ENCODE measurements at places on chromosomes 16 and 17.

- DNase-seq, result no peak
These were observed 78.3 kb upstream of the RPL38 start for GRCh38 chr17:74125156-74125555.

DNA sequence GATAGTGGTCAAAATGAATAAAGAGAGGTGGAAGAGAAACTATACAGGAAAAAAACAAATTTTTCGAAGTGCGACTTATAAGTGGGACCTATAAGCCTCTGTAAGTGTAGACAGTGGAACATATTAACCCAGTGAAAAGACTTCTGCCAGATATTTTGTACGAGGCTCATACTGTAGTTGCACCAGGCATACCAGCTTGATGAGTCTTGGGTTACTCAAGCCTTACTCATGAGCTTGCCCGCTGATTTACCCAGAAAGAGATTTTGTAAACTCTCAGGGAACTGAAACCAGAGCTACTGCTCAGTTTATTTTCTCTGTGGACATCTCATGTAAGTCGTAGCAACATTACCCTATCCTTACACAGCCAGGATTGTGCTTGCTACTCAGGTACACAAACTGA, 708.0 kb upstream of the SOX9 start:
- no peak for DNase-seq

- no peak for DNase-seq
These were observed 30.3 kb upstream of the SUPT4H1 start for GRCh38 chr17:58382108-58382871.

DNA sequence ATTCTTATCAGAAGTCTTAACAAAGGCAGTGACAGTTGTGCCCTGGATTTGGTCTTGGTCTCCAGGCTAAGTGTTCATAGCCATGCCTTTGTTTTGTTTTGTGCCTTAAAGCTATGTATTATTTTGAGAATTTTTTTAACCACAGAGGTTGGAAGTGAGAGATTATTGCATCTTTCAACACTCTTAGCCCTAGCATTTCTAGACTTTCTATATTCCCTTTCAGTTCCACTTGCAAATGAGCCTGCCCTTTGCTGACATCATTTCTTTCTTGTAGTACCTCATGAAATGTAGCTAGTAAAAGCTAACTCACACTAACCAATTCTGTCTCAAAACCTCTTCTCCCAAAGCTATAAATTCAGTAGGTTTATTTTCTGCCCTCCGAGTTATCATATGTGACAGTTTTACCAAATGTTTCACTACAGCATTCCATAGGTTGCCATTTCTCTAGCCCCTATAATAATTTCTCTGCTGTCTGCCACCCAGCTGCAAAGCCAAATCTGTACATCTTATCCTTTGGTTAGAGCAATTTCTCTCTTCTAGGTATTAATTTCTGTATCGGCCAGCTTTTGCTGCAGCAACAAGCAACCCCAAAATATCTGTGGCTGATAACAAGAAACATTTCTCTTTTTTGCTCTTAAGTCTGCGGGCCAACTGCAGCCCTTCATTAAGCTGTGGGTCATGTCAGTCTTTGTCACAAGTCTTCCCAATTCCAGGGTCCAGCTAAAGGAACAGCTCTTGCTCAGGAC, 14.2 kb upstream of the CCL1 start:
- no peak for DNase-seq

GRCh38 chr17:15157051-15157450, 108.1 kb downstream of the PMP22 start:
- no peak for DNase-seq

- DNase-seq, result no peak
These were observed 24.1 kb downstream of the DYNLL2 start for GRCh38 chr17:58107306-58107705.

GRCh38 chr16:28504707-28505404, 1.8 kb downstream of the IL27 start:
- no peak for DNase-seq

DNA sequence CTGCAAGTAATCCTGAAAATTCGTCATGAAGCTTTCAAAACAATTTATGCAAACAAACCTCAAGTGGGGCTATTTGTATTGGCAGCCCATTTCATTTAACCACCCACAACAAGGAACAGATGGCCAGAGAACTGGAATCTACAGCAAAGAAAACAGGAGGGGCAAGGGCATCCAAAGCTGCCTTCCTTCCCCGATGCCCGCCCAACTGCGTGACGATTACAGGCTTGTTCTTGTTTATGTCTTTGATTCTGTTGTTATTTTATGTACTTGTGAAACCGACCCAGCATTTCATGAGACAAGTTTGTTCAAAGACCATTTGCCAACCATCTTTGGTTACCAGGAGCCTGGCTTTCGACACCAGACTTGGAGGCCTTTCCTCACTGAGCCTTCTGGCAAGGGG, 59.1 kb upstream of the IRX6 start:
- no peak for DNase-seq

DNA sequence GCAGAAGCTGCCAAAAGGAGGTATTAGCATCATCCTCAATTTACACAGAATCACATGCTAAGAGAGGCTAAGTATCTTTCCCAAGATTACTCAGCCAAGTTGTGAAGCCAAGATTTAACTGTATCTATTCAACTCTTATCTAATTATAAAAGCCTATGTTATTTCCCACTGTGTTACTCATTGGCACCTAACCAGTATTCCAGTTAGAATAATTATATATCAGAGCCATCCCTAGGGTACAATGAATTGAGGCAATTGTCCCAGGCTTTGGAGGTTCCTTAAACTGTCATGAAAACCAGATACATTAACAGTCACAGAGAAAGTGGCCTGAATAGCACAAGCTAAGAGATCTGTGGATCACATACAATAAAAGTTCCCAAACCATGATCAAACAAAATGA, 10.9 kb upstream of the AMFR start:
- no peak for DNase-seq

GRCh38 chr16:50207652-50208051, 54.5 kb downstream of the TENT4B start:
- DNase-seq, result no peak

GRCh38 chr17:16422416-16422815, 7.0 kb downstream of the TRPV2 start:
- DNase-seq, result no peak

- no peak for DNase-seq
These were observed 20.4 kb upstream of the CDH11 start for GRCh38 chr16:65142276-65142675.

GRCh38 chr17:40251576-40251975, 32.5 kb downstream of the WIPF2 start:
- DNase-seq, result no peak

DNA sequence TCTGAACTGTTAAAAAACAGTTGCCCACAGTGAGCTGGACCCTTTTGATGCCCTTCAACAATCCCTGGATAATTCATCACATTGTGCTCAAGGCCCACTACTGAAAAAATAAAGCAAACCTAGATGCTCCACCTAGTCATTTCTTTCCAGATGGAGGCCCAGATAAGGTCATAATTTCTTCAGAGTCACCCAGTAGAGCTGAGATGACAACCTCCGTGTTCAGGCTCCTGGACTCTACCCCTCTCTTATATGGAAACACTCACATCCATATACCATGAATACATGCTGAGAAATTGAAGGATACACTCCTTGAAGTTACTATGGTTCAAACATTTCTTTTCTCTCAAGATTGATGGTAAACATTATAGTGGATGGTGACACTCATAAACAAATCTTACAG, 2.7 kb upstream of the ABCA3 start:
- DNase-seq, result no peak

DNA sequence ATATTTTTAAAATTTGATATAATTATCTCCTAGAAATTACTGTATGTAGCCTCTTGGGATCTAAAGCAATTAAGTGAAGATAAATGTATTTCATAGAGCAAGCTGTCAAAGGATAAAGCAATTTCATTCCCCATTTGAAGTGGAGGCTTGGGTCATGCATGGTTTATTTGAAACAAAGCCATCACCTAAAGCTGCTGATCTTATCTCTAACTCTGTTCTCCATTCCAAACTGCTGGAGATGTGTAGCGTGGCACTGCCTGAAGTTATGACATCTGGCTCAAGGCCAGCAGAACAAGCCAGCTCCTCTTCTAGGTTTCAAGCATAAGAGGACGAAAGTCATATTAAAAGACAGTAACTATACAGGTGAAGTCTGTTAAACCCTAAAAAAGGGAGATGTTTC, 83.9 kb downstream of the HIC1 start:
- DNase-seq, result no peak

DNA sequence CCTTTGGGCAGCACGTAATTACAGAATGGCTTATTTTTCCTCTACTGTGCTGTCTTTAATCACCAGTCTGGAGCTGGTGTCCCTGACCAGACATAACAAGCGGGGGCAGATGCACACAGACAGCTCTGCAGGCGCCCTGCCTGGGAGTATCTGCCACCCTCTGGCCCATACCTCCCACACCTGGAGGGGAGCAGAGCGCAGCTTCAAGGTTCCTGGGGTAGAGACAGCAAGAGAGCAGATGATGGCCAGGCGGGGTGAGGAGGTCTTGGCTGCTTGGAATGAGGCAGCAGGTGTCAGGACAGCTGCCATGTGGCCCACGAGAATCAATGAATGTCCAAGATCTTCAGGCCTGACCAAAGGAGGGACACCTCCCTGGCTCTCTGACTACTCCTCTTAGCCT, 23.8 kb downstream of the TMEM94 start:
- no peak for DNase-seq

DNA sequence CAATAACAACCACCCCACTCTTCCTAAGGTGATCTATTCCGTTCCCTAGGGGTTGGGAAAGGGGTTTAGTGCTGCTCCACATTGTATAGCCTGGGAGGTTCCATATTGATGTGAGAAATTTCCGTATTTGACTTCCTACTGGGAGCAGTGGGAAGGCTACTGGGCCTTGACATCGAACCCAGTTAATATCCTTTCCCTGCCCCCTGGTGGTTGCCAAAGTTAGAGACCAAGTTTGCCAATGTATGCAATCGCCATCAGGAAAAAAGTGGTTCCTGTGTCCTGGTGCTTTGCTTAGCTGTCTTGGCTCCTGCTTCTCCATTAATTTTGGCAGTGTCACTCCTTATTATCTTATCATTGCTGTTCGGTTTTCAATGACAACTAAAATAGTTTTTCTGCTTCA, 914.9 kb downstream of the KCNJ2 start:
- DNase-seq, result no peak

- DNase-seq, result no peak
These were observed 27.1 kb upstream of the FAAP100 start for GRCh38 chr17:81579298-81579697.

DNA sequence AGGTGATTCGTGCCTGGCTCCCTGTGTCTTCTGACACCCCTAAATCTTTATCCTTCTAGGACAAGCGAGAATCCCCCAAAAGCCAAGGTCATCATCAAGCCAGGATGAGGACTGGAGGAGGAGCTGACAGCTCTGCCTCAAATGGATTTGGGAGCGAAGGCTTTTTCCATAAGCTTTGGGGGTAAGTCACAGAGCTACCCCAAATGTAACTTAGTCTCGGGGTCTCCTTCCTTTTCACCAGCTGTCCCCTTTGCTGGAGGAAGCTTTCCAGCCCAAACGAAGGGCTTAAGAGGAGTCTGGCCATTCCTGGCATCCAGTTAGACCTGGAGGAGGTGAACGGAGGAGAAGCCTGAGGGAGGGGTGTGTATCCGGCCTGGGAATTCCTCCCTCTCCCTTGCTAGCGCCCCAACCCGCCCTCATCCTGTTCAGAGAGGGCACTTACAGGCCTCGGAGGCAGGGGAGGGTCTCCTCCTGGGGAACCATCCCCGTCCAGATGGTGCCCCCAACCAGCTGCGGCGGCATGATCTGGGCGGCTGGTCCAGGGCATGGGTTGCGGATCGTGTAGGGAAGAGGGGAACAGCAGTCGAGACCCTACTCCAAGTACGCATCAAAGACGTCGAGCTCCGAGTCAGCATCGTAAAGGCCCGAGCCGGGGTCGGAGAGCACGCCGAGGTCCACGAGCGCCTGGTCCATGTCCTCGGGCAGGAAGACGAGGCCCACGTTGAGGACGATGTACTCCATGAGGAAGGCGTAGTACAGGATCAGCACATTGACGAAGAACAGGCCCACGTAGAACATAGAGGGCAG, 938 bp downstream of the DEXI start:
- DNase-seq, result no peak

GRCh38 chr16:4474192-4474961, at the start of gene NMRAL1:
Gene NMRAL1, minus strand, starts transcription at chr16:4474625. Its CDS starts 493 bp downstream, at chr16:4474132.
- peak; percentile 68 for DNase-seq

DNA sequence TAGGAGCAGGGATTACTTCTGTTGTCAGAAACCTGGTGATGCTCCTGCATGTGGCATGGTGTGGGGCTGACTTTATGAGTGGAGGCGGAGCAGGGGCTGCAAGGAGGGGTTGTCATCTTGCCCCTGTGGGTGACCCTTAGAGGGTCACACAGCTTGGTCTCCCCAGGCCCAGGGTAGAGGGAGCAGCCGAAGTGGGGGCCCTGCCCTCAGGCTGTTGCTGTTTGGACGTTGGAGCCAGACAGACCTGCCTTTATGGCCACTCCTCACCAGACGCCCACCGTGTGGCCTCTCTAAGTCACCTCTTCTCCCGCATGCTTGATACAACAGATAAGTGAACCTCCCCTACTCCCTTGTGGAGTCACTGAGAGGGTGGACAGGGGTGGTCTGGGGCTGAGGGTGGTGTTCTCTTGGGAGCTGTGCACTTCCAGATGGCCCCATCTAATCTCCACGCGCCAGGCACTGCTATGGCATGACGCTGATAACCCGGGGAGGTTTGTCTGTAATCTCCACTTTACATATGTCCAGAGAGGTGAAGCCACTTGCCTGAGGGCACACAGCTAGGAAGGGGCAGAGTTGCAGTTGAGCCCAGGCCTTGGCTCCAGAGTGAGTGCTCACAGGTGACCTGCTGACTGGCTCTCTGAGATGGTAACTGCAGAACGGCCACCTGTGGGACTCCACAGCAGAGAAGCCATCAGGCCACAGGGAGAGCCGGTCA, 10.0 kb downstream of the MAP2K3 start:
- DNase-seq, result no peak

DNA sequence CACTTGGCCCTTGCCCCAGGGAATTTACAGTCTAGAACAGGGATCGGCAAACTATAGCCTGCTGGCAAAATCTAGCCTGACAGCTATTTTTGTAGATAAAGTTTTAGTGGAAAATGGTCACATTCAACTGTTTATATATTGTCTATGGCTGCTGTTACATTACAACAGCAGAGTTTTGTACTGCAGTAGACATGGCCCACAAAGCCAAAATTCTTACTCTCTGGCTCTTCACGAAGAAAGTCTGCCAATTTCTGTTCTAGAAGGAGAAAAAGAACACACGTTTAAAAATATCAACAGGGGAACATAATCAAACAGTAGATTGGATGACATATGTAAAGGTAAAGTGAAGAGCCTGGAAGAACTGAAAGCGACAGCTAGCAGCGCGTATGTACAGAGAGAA, 33.2 kb upstream of the CCDC182 start:
- no peak for DNase-seq

All from stimulated activated CD8-positive, alpha-beta memory T cell treated with anti-CD3 and anti-CD28 coated beads, Interleukin-15, amount 100 ng/mL, for 4 hours (primary cell).